ENCODE measurements at places on chromosomes 2 and 18.
A peak's percentile ranks its signal among the peaks of the same experiment; 100 is the strongest.

DNA sequence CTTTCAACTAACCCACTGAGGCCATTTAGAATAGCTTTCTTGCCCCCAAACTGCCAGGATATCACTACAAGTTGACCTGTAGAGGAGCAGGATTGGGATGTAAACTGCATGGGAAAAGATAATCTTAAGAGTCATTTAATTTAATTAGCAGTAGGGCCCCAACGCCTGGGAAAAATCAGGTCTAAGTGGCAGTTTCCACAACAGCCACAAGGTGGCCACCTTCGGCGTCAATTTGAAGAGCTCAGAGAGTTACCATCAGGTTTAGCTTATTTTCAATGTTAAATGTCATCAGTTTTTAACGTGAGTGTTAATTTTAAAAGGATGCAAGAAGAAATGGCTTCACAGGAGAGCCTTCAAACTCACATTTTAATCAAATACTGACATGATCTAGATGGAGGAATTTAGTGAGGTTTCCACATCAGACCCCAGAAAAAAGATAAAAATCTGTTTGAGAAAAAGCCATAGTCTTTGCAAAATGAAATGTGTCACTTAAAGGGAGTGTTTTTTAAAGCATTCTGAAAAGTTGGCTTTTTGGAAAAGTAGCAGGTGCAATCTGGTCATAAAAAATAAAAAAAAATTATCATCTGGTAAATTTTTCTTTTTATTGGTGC lies 77.3 kb upstream of the UPP2 start:
- peak; percentile 68 for DNase-seq
- no peak overlapping the region for H3K4me3 ChIP-seq
- peaks cover 11% of the 10 kb centered on the region for H3K27me3 ChIP-seq
- no peaks in the 10 kb centered on the region for H3K36me3 ChIP-seq
- peak overlapping the region; percentile 12 for H3K27ac ChIP-seq
- H3K4me1 ChIP-seq, result peaks cover 8% of the 10 kb centered on the region

GRCh38 chr2:72991980-72992733 lies 74.8 kb downstream of the EMX1 start:
- H3K36me3 ChIP-seq, result no peaks in the 10 kb centered on the region
- H3K4me1 ChIP-seq, result no peaks in the 10 kb centered on the region
- no peak overlapping the region for H3K4me3 ChIP-seq
- DNase-seq, result no peak
- no peak overlapping the region for H3K27ac ChIP-seq

DNA sequence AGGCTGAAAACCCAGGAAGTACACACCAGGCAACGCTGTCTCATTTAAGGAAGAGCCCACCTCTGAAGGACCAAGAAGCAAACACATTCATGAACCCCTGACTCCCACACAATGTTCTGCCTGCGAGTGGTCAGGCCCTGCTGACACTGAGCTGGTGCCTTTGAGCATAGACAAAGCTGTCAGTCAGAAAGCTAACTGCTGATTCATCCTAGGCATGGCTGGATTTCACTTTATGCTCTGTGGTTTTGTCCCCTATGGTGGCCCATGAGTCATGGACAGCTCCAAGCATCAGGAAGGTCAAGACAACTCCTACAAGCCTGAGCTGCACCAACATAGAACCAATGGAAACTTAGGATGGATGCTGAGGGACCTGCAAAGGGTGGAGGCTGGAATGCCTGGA lies 78.9 kb downstream of the UXS1 start:
- H3K36me3 ChIP-seq, result peaks cover 61% of the 10 kb centered on the region
- no peaks in the 10 kb centered on the region for H3K27me3 ChIP-seq
- no peak overlapping the region for H3K4me3 ChIP-seq
- H3K27ac ChIP-seq, result no peak overlapping the region
- DNase-seq, result no peak

- no peak for DNase-seq
- peaks cover 33% of the 10 kb centered on the region for H3K36me3 ChIP-seq
- no peak overlapping the region for H3K27ac ChIP-seq
- no peak overlapping the region for H3K4me3 ChIP-seq
Measured at GRCh38 chr18:45930963-45931362, 36.2 kb downstream of the EPG5 start.

GRCh38 chr2:22795287-22795866 lies 589.6 kb upstream of the KLHL29 start:
- no peaks in the 10 kb centered on the region for H3K27me3 ChIP-seq
- no peak overlapping the region for H3K27ac ChIP-seq

DNA sequence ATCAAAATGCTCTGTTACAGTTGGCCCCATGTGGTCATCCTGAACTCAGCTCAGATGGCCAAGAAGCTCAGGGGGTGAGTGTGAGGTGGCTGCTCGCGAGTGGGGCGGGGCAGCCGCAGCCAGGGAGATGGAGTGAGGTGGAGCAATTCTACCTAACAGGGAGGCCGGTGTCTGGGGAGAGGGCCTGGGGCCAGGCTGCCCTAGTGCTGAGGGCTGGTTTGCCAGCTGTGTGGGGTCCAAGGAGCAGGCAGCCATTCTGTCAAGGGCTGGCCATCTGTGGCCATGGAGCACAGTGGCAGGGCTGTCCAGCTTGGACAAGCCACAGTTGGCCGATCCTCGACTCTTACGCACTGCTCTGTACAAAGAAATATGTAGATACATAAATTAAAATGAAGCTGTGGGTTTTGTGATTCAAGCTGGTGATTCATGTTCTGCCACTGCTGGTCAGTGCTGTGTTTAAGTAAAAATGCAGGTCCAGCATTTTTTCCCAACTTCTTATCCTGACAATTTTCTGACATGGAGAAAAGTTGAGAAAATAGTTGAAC lies 82.1 kb downstream of the HS6ST1 start:
- H3K27me3 ChIP-seq, result peaks cover 35% of the 10 kb centered on the region
- no peak overlapping the region for H3K27ac ChIP-seq
- no peak overlapping the region for H3K4me3 ChIP-seq
- no peak for DNase-seq
- peaks cover 3% of the 10 kb centered on the region for H3K4me1 ChIP-seq

DNA sequence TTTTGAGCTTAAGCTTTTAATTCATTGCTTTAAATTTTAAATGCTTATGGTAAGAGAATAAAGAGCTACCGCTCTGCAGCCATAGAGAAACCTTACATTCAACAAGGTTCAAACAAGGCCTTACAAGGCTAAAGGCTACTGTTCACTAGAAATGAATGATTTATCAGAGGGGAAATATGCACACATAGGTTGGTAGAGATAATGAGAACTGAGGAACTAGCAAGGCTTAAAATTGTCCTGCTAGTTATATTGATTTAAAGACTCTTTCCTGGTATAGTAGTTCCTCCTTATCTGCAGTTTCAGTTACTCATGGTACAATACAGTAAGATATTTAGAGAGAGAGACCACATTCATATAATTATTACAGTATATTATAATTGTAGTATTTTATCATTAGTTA lies 193.4 kb downstream of the WDR7 start:
- no peak for DNase-seq
- H3K4me1 ChIP-seq, result no peaks in the 10 kb centered on the region
- no peaks in the 10 kb centered on the region for H3K27me3 ChIP-seq
- peaks cover 12% of the 10 kb centered on the region for H3K36me3 ChIP-seq
- H3K4me3 ChIP-seq, result no peak overlapping the region

GRCh38 chr2:118029025-118029424 lies 15.2 kb upstream of the CCDC93 start:
- no peak overlapping the region for H3K4me3 ChIP-seq
- no peaks in the 10 kb centered on the region for H3K36me3 ChIP-seq
- peaks cover 45% of the 10 kb centered on the region for H3K27me3 ChIP-seq

DNA sequence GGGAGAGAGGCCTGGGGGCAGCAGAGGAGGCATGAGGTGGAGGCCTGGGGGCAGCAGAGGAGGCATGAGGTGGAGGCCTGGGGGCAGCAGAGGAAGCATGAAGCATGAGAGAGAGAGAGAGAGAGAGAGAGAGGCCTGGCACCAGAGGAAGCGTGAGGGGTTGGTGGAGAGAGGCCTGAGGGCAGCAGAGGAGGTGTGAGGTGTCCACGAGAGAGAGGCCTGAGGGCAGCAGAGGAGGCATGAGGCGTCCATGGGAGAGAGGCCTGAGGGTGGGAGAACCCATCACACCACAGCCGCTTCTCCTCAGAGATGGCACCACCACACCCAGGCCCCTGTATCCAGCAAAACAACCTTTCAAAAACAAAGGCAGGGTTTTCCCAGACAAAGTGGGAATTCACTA lies 55.7 kb upstream of the KCNG2 start:
- DNase-seq, result no peak
- peaks cover 76% of the 10 kb centered on the region for H3K36me3 ChIP-seq
- no peaks in the 10 kb centered on the region for H3K4me1 ChIP-seq
- no peaks in the 10 kb centered on the region for H3K27me3 ChIP-seq
- no peak overlapping the region for H3K4me3 ChIP-seq

- H3K36me3 ChIP-seq, result no peaks in the 10 kb centered on the region
- no peak for DNase-seq
- peaks cover 18% of the 10 kb centered on the region for H3K4me1 ChIP-seq
- H3K4me3 ChIP-seq, result peak overlapping the region; percentile 68
Measured at GRCh38 chr2:40450796-40451430, 977 bp downstream of the SLC8A1 start.

DNA sequence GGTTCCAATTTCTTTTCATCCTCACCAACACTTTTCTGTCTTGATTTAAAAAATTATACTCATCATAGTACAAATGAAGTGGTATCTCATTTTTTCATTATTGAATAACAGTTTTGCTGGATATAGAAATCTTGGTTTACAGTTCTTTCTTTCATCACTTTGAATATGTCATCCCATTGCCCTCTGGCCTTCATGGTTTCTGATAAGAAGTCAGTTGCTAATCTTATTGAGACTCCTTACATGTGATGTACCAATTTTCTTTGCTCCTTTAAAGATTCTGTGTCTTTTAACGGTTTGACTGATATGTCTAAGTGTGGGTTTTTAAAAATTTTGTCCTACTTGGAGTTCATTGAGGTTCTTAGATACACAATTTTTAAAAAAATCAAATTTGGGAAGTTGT lies 35.0 kb downstream of the SLC3A1 start:
- no peak overlapping the region for H3K27ac ChIP-seq
- DNase-seq, result no peak

GRCh38 chr18:55266981-55267380 lies 307.7 kb upstream of the CCDC68 start:
- no peaks in the 10 kb centered on the region for H3K36me3 ChIP-seq
- H3K4me1 ChIP-seq, result no peaks in the 10 kb centered on the region
- no peaks in the 10 kb centered on the region for H3K27me3 ChIP-seq
- no peak for DNase-seq
- H3K4me3 ChIP-seq, result no peak overlapping the region

DNA sequence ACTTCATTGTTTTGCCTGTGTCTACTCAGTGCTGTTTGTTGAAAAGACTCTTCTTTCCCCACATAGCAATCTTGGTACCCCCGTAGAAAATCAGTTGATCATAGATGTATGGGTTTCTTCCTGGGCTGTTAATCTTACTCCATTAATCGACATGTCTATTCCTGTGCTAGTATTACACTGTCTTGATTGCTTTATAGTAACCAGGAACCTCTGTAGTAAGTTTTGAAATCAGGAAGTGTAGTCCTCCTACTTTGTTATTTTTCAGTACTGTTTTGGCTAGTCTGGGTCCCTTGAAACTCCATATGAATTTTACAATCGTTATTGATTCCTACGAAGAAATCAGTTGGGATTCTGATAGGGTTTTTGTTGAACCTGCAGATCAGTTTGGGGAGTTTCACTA lies 78.8 kb upstream of the FAM136A start:
- H3K36me3 ChIP-seq, result no peaks in the 10 kb centered on the region
- H3K4me1 ChIP-seq, result no peaks in the 10 kb centered on the region
- H3K27me3 ChIP-seq, result peaks cover 13% of the 10 kb centered on the region
- H3K27ac ChIP-seq, result no peak overlapping the region
- no peak overlapping the region for H3K4me3 ChIP-seq

- H3K27me3 ChIP-seq, result peaks cover 40% of the 10 kb centered on the region
- peak overlapping the region; percentile 53 for H3K4me3 ChIP-seq
Measured at GRCh38 chr2:172172513-172173173, 69.9 kb upstream of the DLX2 start.
